ENCODE measurements at places on chromosomes 4 and X. TPM values are rescaled to one million over a fixed set of nuclear protein-coding genes. Genes with fewer than 3 reads are reported as not detected.

TRIM75 gene
- not detected for total RNA-seq

HTR2C gene
- under 0.01 TPM for total RNA-seq

DNA sequence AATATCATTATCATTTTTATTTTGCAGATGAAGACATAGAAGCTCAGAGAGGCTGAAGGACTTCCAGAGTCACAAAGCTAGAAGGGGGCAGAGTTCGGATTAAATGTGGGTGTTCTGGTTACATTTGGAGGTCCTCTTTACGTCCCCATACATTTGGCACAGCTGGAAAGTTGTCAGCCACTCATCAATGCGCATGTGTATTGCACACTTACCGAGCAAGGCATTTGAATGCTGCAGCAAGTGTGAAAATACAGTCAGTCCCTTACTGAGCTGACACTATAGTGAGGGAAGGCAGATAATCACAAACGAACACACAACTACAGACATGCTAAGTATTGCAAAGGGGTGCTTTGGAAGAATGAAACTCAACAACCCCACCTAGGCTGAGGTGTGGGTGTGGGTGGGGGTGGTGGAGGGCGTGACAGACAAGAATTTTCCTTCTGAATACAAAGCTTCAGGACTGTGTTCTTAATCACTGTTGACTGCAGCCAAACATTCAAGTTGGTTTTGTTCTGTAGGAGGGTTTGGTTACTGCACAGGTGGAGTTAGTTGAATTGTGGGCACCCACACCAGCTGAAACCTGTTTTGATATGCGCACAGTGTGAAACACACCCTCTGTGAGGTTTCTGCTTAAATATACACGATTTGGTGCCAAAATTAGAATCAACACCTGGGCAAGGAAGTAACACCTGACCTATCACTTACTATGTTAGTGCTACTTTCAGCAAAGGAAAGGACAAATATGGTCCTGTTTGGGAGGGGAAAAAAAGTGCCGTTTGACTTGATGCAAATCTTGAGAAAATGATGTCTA is 72.4 kb downstream of the COQ2 start:
- DNase-seq: peak; percentile 74

DNA sequence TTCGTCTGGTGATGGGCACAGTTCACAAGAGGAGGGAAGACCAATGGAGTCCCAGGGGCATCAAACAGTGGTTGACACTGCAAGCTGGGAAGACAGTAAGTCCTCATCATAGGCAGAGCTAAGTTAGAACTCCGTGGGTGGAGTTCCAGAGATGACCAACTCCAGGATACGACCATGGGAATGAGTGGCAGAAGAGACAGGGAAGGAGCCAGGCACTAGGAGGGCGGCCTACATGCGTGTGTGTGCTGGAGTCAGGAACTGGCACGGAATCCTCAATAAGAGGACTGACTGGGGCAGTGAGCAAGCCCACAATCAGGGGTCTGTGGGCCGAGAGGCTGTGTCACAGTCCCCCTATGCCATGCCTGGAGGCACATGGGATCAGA is 30.4 kb upstream of the IRAK1 start:
- no peak for DNase-seq

FGG gene
- total RNA-seq: not detected

DNA sequence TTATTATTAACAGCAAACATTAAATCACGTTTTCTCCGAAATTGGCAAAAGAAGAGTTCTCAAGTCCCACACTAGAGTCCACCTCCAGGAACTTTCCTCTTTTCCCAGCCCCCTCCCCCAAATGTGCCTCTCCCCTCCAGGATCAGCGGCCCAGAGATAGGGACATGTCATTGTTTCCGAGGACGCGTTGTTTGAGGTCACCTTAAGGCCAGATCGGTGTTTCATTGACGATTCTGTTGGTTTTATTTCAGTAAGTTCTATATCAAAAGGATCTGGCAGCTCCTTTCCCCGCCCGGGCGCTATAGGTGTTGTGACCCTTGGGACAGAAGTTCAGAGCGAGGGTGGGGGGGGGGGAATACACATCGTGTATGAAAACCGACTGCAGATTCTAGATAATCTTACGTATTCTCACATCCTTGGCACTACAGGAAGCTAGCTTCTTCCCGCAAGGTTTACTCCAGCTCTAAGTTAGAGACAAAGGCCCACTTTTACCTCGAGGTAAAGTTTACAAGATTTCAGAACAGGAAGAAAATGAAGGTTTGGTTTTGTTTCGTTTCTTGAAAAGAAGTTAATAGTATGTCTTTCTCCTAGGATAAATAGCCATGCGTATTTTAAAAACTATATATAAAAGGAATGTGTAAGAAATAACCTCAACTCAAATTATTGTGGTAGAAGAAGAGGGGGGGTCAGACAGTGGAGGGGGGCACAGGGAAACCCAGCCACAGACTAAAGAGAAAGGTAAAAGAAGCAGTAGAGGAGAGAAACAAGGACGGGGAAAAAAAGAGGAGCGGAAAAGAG is 739 bp upstream of the MSX1 start:
- DNase-seq: no peak

TMSB15C gene
- 6.7 TPM for total RNA-seq

GRCh38 chr4:101277671-101278070 is 69.7 kb downstream of the PPP3CA start:
- DNase-seq: peak; percentile 43

DNA sequence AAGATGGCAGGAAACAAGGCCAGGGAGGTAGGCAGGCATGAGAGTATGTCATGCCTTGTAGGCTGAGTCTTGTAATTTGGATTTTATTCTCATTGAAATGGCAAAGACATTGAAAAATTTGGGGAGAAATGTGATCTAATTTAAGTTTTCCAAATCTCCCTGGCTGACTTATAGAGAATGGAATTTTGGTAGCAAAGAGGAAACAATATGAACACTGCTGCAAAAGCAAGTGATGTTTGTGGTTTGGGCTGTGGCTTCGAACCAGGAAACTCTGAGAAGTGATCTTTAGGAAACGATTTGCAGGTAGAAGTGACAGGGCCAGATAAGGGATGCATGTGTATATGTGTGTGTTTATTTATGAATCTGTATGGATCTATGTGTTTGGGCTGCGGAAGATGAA is 35.6 kb downstream of the ARSJ start:
- DNase-seq: no peak

HSD17B11 gene
- total RNA-seq: 1.2 TPM

GRCh38 chr4:77818073-77818601 is 1.0 kb downstream of the CNOT6L start:
- DNase-seq: peak; percentile 87

KCND1 gene
- 0.17 TPM for total RNA-seq

CCDC110 gene
- total RNA-seq: 0.59 TPM

GRCh38 chr4:56183344-56183959 is 203.8 kb downstream of the AASDH start:
- DNase-seq: no peak

Measured in mammary epithelial cell (primary cell).